RPMI7951 (cell line): ENCODE measurements at places on chromosomes 7 and 10. TPM values are rescaled to one million over a fixed set of nuclear protein-coding genes. Genes with fewer than 3 reads are reported as not detected.

GRCh38 chr7:148983200-148984146 is 44.8 kb downstream of the PDIA4 start:
- peak; percentile 81 for DNase-seq

TEX47 gene
- total RNA-seq = not detected in 2 replicates

ATOH7 gene
- 0.10 TPM in 1 of 2 replicates, not detected in the other for total RNA-seq

- no peak for DNase-seq
Observed at GRCh38 chr7:64998865-64999164, 7.7 kb downstream of the ERV3-1 start.

GRCh38 chr7:112042631-112043030 is 163.6 kb downstream of the DOCK4 start:
- DNase-seq = no peak

DNA sequence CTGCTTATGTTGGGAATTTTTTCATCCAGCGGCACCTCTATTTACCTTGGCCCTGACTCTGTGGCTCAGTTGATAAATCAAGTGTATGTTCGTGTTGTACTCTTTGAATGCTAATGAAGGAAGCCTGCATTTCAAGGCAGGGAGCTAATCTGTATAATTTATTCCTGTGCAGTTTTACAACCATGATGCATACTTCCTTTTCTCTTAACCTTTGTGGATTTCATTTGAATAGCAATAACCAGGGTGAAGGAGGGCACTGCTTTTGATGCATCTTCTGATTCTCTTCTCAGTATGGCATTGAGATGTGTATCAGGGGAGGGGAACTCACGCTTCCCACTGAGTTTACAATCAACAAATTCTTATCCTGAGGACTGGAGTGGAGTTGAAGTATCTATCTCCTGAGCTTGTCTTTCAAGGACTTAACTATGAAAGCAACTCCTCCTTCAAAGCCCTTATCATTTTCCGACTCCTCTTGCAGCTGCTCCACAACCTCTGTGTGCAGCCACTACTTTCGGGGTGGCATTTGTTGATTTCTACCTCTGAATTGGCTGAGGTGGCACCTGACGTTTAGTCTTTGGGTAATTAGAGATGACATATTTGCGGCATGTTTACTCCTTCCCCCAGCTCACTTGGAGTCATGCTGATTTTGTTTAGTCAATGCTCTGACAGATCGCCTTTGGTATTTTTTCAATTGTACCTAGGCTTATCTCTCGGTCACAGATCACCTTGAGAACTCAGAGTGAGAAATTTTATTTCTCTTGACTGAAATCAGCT is 275.2 kb downstream of the PHTF2 start:
- DNase-seq = no peak
